ENCODE measurements at places on chromosomes 5 and 9.

GRCh38 chr5:139856714-139857113, 61.1 kb downstream of the PSD2 start:
- DNase-seq, result no peak

- DNase-seq, result no peak
Measured at GRCh38 chr9:117153021-117153420, 261.8 kb downstream of the ASTN2 start.

DNA sequence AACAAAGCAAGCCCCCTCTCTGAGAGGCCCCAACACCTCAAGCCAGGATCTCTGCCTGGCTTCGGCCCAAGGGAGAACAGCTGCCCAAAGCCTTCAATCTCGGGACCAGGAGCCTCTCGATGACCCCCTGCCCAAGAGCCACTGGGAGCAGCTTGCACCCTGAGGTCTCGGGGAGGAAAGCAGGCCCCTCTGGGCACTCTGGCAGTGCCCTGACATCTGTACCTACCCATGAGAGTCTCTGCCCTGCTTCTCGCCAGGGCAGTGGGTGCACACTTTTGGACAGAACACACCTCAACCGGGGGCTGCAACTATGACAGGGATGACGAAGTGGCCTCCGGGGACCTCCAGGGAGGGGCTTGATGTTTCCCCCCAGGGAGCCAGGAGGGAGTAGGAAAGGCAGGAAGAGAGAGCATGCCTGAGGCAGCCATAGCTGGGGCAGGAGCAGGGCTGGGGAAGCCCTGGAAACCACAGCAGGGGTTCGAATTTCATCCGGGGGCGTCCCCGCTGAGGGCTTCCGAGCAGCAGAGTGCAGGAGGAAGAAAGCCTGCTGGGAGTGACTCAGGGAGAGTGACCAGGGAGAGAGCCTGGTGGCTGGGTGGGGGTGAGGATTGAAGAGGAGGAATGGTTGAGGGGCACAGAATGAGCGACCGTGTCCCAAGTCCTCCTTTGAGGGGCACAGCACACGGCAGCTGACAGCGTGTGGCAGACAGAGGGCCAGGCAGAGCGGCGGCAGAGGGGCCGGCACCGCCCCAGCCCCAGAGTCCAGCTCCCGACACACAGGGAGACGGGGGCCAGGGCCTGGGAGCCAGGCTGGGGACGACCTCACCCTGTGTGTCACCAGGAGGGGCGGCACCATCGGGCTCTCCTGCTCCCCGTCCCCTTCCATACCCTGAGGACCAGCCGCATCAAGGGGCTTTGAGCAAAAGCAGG, 1.8 kb downstream of the LPCAT1 start:
- DNase-seq, result no peak

- no peak for DNase-seq
Measured at GRCh38 chr9:3968891-3969290, 331.0 kb downstream of the GLIS3 start.

DNA sequence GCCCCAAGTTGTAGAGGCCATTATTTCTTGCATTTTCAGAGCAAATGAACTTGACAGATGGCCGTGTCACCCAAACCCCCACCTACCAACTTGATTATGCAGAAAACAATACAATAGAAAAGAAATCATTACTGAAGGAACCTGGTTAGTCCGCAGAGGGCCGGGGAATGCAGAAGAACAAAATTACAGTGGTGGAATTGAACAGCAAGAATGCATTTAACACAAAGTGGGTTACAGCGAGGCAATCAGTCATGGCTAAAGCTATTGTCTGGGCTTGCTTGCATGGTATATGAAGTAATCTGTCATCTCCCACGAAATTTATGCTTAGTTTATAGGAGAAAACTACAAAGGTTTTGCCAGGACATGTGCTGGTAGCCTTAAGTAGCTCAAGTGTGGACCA, 238.3 kb upstream of the IRX1 start:
- no peak for DNase-seq

- peak; percentile 22 for DNase-seq
Measured at GRCh38 chr9:114928136-114928535, 2.3 kb downstream of the TNFSF8 start.

GRCh38 chr9:3446313-3446712, 79.5 kb downstream of the RFX3 start:
- no peak for DNase-seq

DNA sequence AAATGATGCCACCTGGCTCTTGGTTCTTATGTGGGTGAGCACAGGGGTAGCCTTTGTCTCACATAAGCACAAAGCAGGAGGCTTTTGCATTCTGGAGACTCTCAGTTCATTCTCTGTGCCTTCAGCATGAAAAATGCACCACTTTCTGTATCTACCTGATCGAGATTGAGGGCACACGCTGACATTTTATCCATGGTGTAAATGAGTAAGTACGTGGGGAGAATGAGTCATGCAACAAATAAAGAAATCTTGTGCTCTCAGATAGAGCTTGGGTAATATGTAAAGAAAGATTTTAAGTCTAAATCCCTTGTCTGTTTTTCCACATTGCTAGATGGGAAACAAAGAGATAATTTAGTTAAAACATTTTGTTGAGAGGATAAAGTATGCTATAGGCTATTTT, 607.2 kb upstream of the WWC1 start:
- no peak for DNase-seq

DNA sequence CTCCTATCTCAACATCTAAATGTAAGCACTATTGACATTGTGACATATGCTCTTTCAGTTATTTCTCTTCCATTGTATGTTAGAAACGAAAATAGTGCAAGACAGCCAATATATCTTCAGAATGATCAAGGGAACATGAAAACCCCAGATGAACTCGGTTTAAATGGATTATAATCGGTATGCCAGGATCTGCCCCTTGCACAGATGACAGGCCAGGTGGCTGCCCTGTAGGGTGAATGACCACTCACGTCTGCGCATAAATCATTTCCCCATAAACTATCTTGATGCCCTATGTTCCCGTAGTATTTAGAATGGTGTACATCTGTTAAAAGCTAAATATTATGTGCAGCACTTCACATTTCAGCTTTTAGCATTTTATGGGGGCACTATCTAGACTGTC, 69.7 kb upstream of the RANBP3L start:
- no peak for DNase-seq

GRCh38 chr5:136766456-136766855, 401.1 kb upstream of the TRPC7 start:
- no peak for DNase-seq

- no peak for DNase-seq
Measured at GRCh38 chr5:59656351-59657254, 236.9 kb downstream of the PDE4D start.

DNA sequence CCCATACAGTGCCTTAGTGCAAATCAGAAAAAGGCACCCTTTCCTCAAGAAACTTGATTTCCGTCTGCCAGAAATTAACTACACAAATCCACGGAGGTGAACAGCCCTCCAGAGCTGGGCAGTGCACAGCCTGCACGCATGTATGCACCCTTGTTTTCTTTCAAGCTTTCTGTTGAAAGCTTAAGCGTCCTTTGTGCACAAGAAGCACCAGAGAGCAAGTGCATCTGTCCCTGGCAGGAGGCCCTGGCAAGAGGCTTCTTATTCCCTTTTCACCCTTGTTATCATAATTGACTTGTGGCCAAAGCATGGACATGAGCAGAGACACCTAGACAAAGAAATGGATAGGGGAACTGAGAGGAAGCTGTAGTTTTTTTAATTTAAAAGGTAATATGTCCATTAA, 47.4 kb upstream of the ATG10 start:
- no peak for DNase-seq

DNA sequence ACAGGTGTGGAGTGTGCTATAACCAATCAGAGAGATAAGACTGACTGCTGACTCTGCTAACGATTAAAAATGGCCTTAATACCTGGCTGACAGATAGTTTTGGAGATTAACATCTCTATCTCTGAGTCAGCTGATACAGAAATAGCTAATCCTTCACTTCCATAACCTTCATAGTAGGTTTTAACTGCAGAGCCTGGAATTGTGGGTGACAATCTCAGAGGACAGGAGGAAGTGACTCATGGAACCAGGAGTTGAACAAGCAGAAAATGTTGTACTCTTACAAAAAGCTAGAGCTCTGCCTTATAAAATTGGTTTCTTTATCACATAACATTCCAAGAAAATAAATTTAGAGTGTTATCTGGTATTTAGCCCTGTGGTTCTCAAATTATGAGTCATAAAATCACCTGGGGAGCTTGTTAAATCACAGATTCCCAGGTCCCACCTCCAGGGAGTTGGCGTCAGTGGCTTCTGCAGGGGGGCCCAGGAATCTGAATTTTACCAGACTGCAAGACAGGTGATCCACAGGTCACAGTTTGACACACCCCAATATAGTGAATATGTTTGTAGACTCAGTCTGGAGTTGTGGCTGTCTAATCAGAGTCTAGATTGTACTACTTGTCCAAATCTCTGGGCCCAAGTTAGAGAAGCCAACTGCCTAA, 44.4 kb upstream of the AFAP1L1 start:
- no peak for DNase-seq

- DNase-seq, result no peak
Measured at GRCh38 chr5:142438573-142438972, 113.8 kb upstream of the SPRY4 start.

DNA sequence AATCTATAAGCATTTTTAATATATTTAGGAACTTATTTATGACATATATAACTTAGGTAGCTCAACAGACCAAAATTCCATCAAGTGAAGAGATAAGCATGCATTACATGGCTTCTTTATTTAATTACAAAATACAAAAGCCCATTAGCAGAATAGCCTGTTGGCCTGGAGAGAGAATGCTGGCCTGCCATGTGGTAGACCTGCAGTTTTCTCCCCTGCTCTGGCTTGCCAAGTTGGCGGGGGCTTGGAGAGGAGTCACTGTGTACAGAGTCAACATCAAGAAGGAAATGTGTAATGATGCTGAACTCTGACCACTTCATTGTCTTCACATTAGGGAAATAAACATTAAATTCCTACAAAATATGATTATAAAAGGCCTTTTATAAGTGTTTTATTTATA, 69.8 kb upstream of the CNTLN start:
- no peak for DNase-seq

DNA sequence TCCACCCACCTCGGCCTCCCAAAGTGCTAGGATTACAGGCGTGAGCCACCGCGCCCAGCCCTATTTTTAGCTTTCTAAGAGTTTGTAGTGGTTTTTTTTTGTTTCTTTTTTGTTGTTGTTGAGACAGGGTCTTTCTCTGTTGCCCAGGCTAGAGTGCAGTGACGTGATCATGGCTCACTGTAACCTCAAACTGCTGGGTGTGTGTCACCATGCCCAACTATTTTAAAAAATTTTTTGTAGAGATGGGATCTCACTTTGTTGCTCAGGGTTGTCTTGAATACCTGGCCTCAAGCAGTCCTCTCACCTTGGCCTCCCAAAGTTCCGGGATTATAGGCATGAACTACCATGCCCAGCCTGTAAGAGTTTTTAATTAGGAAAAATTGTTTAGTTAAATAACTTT, 145.3 kb upstream of the SH3GL2 start:
- no peak for DNase-seq

GRCh38 chr5:76325876-76326491, 77.1 kb upstream of the IQGAP2 start:
- DNase-seq, result peak; percentile 65

- DNase-seq, result no peak
Measured at GRCh38 chr9:36082931-36083330, 46.2 kb downstream of the RECK start.

- no peak for DNase-seq
Measured at GRCh38 chr5:169300468-169301385, at the start of gene SLIT3. Gene SLIT3, minus strand, starts transcription at chr5:169301139. Its CDS starts 430 bp downstream, at chr5:169300709.

GRCh38 chr9:4812858-4813257, 20.1 kb downstream of the RCL1 start:
- DNase-seq, result no peak

GRCh38 chr5:178769617-178770260, 39.3 kb upstream of the ZNF354A start:
- DNase-seq, result no peak

DNA sequence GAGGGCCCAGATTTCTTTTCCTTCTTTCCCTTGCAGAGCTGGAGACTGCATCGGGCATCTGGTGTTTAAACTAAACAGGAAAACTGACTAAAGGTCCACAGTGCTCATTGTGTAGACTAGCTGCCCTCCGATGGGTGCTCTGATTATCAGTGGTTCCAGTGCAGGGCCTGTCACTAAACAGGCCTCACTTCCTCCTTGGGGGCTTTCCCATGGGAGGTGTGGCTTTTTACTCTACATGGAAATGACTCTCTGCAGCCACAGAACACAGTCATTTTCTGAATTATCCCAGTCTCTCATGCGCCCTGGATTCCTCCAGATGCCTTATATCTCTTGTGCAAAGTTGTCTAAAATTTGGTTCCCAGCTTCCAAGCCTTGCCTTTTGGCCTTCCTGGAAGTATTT, 199.2 kb downstream of the TRIO start:
- no peak for DNase-seq

DNA sequence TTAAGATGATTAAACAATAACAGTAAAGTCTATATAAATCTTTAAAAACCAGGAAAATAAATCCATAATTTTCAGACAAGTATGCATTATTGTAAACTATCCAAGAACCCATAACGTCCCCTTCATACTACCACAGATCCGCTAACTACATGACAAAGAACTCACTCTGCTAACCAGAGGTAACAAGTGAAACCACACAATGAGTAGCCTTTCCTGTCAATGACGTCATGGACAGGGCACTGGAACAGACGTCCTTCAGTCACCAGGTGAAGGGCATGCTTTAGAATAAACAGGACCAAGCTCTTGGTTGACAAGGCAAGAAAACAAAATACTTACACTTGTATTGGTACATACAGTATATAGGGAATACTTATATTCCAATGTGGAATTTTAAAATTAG, 45.2 kb downstream of the RNF130 start:
- DNase-seq, result no peak

DNA sequence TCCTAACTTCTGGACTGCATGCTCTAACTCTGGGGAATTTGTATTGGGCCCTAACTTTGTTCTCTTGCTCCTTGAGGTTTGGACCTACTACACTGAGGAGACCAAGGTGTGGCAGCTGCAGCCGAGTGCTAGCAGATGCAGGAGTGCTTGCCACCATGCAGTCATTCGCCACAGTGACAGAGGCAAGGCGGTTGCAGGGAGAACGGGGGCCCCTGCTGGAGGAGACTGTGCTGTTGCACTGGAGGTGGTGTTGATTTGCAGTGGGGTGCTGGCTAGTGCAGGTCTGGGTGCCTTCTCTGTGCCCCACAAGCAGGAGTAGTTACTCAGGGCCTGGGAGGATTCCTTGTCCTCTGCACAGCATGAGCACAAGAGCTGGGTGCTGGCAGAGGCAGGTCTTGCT, 22.4 kb upstream of the DIRAS2 start:
- no peak for DNase-seq

GRCh38 chr5:80740999-80741398, 86.2 kb upstream of the DHFR start:
- DNase-seq, result no peak

DNA sequence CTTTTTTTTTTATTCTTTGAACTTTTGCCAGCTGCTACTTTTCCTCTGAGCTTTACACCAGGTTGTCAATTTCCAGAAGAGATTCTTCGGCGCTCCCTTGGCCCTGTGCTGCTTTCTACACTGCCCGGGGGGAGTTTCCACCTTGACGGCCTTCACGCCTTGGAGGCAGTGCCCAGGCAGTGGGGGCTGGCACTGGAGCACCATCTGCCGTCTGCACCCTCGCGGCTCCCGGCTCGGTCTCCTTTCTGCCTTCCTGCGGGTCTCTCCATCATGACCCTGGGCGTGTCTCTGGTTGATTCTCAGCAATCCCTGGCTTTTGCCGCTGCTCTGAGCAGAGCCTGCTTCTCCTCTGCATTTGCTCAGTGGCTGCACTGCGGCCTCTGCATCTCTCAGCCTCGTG, 2.9 kb downstream of the SLC6A18 start:
- DNase-seq, result no peak

- DNase-seq, result no peak
Measured at GRCh38 chr5:77156379-77156778, 54.1 kb upstream of the PDE8B start.

- no peak for DNase-seq
Measured at GRCh38 chr5:43485406-43485805, 1.7 kb upstream of the TMEM267 start.
